Sigmoid colon (tissue), 7 donors: ENCODE measurements at places on chromosomes 2 and 18.

- DNase-seq: no peak
Measured at GRCh38 chr2:75560022-75560767, 544 bp downstream of the EVA1A start.

DNA sequence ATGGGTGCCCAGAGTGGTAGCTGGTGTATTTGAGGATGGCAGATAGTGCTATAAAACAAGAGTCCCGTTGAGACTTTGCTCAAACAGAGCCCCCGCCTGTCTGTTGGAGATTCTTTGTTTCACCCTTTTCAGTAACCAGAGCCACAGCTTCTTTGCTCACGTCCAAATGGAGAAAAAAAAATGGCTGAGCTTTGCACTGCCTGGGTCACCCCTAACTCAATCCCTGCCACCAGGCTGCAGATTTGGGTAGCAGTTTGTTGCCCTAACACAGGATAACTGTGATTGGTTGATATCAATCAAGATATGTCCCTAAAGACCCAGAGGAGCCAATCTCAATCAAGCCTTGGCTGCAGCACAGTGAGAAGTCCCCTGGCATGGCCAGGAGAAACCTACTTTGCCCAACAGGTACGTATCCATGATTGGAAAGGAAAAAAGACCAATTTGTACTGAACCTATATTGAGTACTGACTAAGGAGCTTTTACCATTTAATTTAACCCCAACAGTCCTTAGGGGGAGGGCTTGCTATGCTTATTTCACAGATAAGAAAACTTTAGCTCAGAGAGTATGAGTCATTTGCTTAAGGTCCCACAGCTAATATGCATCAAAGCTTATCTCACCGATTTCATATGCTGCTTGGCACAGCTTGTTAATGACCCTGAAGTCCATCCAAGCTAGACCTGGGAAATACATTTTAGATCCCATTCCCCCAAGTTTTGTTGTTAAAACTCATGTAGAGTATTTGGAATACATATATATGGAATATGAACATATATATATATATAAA, 72.0 kb upstream of the SH3BP4 start:
- no peak for DNase-seq

DNA sequence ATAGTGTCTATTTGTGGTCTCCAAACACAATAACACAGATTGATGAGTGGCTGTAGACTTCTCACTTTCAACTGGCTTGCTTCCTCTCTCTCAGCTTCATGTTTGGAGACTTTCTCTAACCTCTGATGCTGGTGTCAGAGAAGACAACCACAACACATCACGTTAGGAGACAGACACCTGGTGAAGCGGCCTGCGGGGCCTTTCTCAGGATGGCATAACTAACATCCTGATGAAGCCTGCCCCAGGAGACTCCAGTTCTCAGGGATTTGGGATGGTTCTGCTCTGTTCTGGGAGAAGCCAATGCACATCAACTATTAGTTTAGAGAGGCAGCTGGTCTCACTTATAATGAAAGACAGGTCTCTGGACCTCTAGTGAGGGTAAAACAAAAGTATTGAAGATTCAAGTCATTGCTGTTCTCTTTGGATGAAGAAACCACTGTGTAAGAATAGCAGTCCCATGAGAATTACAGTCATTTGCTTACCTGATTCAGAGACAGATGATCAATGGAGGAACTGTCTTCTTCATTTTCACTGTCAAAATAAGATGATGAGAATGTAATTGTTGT, 2.0 kb downstream of the IL1A start:
- no peak for DNase-seq

DNA sequence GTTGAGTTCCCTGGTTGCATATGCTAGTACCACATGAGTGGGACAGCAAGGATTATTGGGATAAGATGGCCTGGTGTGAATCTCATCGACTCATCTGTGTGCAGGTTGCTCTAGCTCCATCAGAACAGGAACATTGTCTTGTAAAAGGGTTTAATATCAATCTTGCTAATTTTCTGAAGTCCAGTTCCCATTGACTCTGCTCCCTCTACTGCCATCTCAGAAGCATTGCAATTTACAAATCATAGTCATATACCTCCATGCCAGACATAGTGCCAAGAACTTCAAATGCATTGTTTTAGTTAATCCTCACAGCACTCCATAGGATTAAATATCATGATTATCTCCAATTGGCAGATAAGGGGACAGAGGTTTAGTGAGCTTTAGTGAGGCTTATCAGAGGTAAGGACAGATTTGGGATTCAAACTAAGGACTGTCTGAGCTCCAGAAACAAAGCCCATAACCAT, 4.8 kb upstream of the STAT4 start:
- DNase-seq: no peak

- DNase-seq: no peak
Measured at GRCh38 chr2:209344349-209344748, 79.5 kb upstream of the MAP2 start.

- no peak for DNase-seq
Measured at GRCh38 chr18:9659499-9660375, 45.4 kb upstream of the PPP4R1 start.

GRCh38 chr2:168641636-168642035, 160.8 kb upstream of the NOSTRIN start:
- DNase-seq: no peak

DNA sequence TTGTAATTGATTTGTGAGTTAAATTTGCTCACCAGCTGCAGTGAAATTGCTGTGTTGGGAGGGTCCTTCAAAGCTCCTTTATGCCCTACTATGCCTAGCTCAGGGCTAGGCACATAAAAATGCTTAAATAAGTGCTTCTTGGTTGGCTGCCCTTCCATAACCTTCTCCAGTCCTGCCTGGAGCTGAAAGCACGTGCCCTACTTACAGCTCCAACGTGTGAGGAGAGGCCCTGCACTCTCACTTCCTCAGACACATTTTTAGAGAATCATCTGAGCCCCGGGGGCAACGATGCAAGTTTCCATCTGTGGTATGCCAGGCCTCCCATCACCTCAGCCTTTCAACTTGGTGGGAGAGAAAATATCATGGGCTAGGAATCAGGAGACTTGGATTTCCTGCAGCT, 202.7 kb downstream of the BCL11A start:
- DNase-seq: no peak

DNA sequence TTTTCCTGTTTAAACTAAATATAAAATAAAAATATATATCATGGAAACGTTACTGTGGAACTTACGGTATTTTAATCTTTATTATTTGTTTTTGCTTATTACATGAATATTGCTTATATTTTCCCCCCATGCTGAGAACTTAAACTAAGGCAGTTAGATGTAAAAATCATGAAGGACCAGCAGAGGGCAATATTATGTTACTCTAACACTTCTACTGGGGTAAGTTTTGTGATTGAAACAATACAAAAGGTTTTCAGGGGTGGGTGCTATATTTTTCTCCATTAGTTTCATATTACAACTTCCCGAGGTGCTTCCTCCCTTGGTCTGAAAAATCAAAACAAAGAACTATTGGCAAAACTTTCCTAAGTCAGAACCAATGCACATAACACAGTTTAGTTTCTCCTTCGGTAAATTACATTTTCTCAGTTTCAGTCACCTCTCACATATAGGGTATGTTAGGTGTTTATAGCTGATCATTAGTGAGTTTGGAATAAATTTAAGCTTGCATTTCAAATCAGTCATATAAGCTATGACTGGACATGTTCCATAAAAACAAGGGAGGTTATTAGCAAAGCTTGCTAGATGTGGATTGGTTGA, 54.8 kb downstream of the ZNF407 start:
- DNase-seq: no peak
